T-helper 17 cell (primary cell): ENCODE measurements at places on chromosomes 6 and 20. TPM values are rescaled to one million over a fixed set of nuclear protein-coding genes. Genes with fewer than 3 reads are reported as not detected.

Gene PRL
- total RNA-seq, result not detected

Gene SCGN
- not detected for total RNA-seq

DNA sequence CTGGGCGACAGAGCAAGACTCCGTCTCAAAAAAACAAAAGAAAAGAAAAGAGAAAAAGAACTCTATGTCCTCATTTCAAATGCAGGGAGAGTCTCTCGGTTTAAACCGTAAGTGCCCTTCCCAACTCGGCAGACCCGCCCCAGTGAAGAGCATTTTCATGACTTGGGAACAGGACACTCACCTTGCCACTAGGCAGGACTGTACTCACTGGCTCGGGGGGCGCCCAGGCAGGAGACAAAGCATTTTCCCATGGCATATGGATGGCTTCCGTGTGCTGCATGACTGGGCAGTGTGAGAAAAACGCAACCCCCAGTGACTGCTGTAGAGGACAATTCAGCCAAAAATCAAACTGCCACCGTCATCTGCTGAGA is 23.7 kb upstream of the MRGBP start:
- H3K27ac ChIP-seq, result peak overlapping the region; percentile 41
- no peak overlapping the region for H3K4me3 ChIP-seq
- no peak for DNase-seq
- H3K27me3 ChIP-seq, result no peaks in the 10 kb centered on the region

GRCh38 chr6:51139950-51140385 is 321.3 kb downstream of the TFAP2B start:
- DNase-seq, result no peak
- no peak overlapping the region for H3K27ac ChIP-seq
- no peaks in the 10 kb centered on the region for H3K27me3 ChIP-seq
- H3K36me3 ChIP-seq, result no peaks in the 10 kb centered on the region
- no peaks in the 10 kb centered on the region for H3K4me1 ChIP-seq
- no peak overlapping the region for H3K4me3 ChIP-seq
